Upper lobe of left lung (tissue), 6 donors: ENCODE measurements at places on chromosomes 11 and 22. TPM values are rescaled to one million over a fixed set of nuclear protein-coding genes. Genes with fewer than 3 reads are reported as not detected.

- DNase-seq, result no peak
- no peaks in the 10 kb centered on the region for H3K4me1 ChIP-seq
- H3K4me3 ChIP-seq, result no peak overlapping the region
Observed at GRCh38 chr11:256952-257737, 20.4 kb downstream of the PSMD13 start.

GRCh38 chr11:47411884-47412746 is 3.7 kb downstream of the SLC39A13 start:
- peak; percentile 90 for DNase-seq
- H3K4me1 ChIP-seq, result peaks cover 52% of the 10 kb centered on the region

DNA sequence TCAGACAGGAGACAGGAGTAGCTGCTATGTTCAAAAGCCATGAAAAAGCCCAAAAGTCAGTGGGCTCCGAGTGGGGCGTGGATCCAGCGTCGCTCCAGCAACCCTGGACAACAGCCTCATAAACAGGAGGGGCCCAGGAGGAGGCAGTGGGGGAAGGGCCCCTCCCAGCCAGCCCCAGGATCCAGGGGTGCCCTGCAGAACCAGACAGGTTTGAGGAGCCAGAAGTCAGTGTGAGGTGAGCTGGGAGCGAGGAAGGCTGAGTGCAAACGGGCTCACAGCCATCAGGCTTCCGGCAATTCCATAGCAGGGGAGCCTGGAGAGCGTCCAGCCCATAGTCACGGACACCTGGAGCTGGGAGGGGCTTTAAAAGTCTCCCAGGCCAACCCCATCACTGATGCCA is 217.7 kb downstream of the MN1 start:
- no peak overlapping the region for H3K27ac ChIP-seq
- no peaks in the 10 kb centered on the region for H3K4me1 ChIP-seq
- no peaks in the 10 kb centered on the region for H3K27me3 ChIP-seq
- DNase-seq, result no peak
- no peak overlapping the region for H3K4me3 ChIP-seq

DNA sequence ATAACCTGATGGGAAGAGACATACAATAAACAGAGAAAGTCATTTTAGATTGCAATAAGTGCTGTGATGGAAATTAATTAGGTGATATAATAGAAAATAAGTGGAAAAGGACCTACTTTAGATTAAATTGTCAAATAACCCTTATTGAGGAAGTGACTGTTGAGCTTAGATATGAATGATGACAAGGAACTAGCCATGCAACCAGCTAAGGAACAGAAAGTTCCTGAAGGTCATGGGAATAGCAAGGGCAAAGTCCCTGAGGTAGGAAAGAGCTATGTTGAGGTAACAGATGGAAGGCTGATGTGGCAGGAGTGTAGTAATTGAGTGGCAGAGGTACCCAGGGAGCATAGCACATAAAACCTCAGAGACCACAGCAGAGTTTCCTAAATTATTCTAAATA is 135.2 kb downstream of the WNT11 start:
- peaks cover 17% of the 10 kb centered on the region for H3K4me1 ChIP-seq
- H3K36me3 ChIP-seq, result peaks cover 3% of the 10 kb centered on the region
- no peaks in the 10 kb centered on the region for H3K27me3 ChIP-seq
- H3K27ac ChIP-seq, result no peak overlapping the region
- no peak for DNase-seq

PDGFB gene
- total RNA-seq, result 15.9 TPM

MAJIN gene
- total RNA-seq, result not detected

NUCB2 gene
- total RNA-seq, result 31.4 TPM

DNA sequence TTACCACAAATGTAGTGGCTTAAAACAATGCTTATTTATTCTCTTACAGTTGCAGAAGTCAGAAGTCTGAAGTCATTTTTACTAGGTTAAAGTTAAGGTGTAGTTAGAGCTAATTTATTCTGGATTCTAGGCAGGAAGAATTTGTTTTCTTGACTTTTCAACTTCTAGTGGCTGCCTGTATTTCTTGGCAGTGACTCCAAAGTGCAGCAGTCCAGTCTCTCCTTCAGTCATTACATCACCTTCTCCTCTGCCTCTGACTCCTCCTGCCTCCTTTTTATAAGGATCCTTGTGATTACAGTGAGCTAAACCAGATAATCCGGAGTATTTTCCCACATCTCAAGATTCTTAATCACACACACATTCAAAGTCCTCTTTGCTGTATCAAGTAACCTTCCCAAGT is 581.4 kb downstream of the KCNA4 start:
- H3K4me3 ChIP-seq, result no peak overlapping the region
- DNase-seq, result no peak
- H3K4me1 ChIP-seq, result no peaks in the 10 kb centered on the region
- no peaks in the 10 kb centered on the region for H3K27me3 ChIP-seq

- H3K27ac ChIP-seq, result peak overlapping the region; percentile 99
- no peaks in the 10 kb centered on the region for H3K27me3 ChIP-seq
- peak overlapping the region; percentile 82 for H3K4me3 ChIP-seq
- no peak for DNase-seq
- H3K4me1 ChIP-seq, result peaks cover 34% of the 10 kb centered on the region
Observed at GRCh38 chr11:117180020-117180419, 1.5 kb downstream of the SIDT2 start.
